ENCODE measurements at places on chromosomes 2 and 18.

- H3K4me3 ChIP-seq, result no peak overlapping the region
- no peaks in the 10 kb centered on the region for H3K27me3 ChIP-seq
- DNase-seq, result no peak
- no peak overlapping the region for H3K27ac ChIP-seq
- peaks cover 7% of the 10 kb centered on the region for H3K4me1 ChIP-seq
Observed at GRCh38 chr2:61426267-61426897, 44.5 kb downstream of the USP34 start.

GRCh38 chr2:37635504-37636380 lies 35.7 kb downstream of the CDC42EP3 start:
- H3K4me3 ChIP-seq, result no peak overlapping the region
- no peak for DNase-seq
- no peaks in the 10 kb centered on the region for H3K36me3 ChIP-seq
- H3K27me3 ChIP-seq, result no peaks in the 10 kb centered on the region
- H3K27ac ChIP-seq, result no peak overlapping the region

DNA sequence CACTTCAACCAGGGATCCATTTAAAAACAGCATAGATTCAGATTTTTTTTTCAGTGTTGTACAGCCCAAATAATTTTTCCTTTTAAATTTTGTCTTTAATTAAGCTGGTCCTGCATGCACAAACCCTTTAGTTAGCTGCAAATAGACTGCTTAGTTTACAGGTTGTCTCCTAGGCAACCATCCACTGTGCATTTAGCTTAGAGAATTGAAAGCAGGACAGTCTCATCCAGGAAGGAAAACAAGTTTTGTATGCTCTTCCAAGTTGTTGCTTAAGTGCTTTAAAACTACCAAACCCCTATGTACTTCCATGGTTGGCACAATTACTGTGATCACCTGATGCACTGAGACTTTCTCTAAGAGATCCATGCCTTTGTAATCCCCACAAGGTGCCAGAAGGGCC lies at the start of gene MAP3K19:
MAP3K19 (minus strand) TSS at position 148 of the 400 bp plus-strand sequence. CDS start 22,800 bp downstream, outside the sequence.
- H3K4me1 ChIP-seq, result no peaks in the 10 kb centered on the region
- DNase-seq, result peak; percentile 28
- no peaks in the 10 kb centered on the region for H3K36me3 ChIP-seq
- H3K4me3 ChIP-seq, result no peak within 1 kb of the TSS
- H3K27ac ChIP-seq, result no peak within 1 kb of the TSS

GRCh38 chr2:74212702-74213410 lies 14.4 kb downstream of the MTHFD2 start:
- no peak for DNase-seq
- no peaks in the 10 kb centered on the region for H3K36me3 ChIP-seq
- no peak overlapping the region for H3K27ac ChIP-seq
- H3K4me3 ChIP-seq, result no peak overlapping the region

DNA sequence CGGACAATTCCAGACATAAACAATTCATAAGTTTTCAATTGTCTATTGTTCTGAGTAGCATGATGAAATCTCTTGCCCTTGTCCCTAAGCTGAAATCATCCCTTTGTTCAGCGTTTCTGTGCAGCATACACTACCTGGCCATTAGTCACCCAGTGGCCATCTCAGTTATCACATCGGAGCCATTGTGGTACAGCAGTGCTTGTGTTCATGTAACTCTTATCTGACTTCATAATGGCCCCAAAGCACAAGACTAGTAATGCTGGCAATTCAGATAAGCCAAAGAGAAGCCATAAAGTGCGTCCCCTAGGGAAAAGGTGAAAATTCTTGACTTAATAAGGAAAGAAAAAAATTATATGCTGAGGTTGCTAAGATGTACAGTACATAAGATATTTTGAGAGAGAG lies 127.2 kb downstream of the FHOD3 start:
- DNase-seq, result no peak
- no peaks in the 10 kb centered on the region for H3K4me1 ChIP-seq
- no peak overlapping the region for H3K4me3 ChIP-seq
- no peaks in the 10 kb centered on the region for H3K36me3 ChIP-seq
- no peaks in the 10 kb centered on the region for H3K27me3 ChIP-seq

GRCh38 chr2:133496501-133497269 lies 71.6 kb downstream of the NCKAP5 start:
- no peaks in the 10 kb centered on the region for H3K4me1 ChIP-seq
- no peaks in the 10 kb centered on the region for H3K36me3 ChIP-seq
- no peak overlapping the region for H3K4me3 ChIP-seq
- no peaks in the 10 kb centered on the region for H3K27me3 ChIP-seq
- no peak overlapping the region for H3K27ac ChIP-seq

DNA sequence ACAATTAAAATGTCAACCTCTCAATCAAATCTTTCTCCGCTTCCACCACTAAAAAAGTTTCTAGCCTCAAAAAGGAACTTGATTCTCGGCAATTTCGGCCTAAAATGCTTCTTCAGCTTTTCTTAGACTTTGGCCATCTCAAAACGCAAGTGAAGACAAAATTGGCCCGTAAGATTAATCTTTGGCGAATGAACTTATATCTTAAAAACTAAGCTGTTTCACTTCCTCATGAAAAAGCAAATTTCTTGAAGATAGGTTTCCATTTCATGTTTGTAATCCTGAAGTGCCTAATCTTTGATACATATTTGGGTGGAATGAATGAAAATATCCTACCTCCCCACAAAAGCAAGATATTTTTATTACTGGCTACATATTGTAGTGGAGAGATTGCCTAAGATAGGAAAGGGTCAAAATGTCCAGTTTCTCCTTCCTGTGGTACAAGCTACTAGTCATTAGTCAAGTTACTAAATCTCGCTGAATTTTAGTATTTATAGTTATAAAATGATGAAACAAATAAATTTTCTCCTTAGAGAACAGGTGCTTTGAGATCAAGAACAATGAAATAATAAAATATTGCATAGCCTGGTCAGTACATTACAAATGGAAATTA lies 85.4 kb upstream of the ZEB2 start:
- DNase-seq, result no peak
- no peaks in the 10 kb centered on the region for H3K4me1 ChIP-seq
- H3K36me3 ChIP-seq, result no peaks in the 10 kb centered on the region
- H3K4me3 ChIP-seq, result no peak overlapping the region
- no peaks in the 10 kb centered on the region for H3K27me3 ChIP-seq

DNA sequence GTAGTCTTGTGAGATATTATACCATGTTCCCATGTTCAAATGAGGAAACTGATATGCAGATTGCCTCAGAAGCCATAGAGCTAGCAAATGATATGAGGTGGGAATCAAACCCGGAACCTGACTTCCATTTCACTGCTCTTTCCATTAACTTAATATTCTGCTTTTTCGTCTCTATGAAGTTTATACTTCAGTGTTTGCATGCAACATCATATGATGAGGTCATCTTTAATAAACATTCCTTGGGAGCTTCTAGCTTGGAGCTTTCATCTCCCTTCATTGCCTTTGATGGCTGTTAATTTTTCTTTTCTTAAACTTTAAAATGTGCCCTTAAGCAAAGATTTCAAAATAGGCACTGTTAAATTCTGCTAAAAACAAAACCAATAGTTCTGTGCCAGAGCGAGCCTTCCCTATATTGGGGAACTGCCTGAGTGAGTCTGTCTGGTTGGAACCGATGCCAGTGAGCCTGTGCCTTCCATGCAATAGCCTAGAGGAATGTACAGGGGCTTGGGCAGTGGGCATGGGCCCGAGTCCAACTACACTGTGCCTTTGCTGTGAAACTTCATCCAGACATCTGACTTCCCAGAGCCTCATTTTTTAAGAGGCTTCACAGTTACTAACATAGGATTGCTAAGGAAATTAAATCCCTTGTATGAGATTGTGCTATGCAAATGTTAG lies 91.1 kb upstream of the TMEM200C start:
- H3K27me3 ChIP-seq, result no peaks in the 10 kb centered on the region
- no peaks in the 10 kb centered on the region for H3K4me1 ChIP-seq
- H3K36me3 ChIP-seq, result no peaks in the 10 kb centered on the region
- H3K4me3 ChIP-seq, result no peak overlapping the region
- no peak for DNase-seq

DNA sequence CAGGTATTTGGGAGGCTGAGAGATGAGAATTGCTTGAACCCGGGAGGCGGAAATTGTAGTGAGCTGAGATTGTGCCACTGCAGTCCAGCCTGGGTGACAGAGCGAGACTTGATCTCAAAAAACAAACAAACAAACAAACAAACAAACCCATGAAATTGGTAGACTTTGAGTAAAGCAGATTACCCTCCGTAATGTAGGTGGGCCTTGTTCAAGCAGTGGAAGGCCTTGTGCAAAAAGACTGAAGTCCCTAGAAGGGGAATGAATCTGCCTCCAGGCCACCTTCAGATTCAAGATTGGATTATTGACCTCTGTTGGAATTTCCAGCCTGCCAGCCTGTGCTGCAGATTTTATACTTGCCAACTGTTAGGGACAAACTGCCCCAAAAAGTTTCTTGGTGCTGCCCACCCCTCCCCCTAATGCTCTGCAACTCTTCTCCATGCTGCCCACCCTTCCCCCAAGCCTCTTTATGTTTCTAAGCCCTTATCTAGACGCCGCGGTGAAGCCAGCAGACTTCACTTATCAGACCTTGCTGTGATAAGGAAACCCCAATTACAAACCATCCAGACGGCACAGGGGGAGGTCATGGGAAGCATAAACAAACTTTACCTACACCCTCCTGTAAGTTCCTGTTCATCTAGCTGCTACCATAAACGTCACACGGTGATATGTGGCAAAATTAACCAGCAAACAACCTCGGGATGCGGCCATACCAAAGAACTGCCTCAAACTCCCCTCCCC lies 17.0 kb downstream of the CYP27A1 start:
- no peak overlapping the region for H3K4me3 ChIP-seq
- no peaks in the 10 kb centered on the region for H3K4me1 ChIP-seq
- DNase-seq, result no peak
- H3K27me3 ChIP-seq, result no peaks in the 10 kb centered on the region
- no peaks in the 10 kb centered on the region for H3K36me3 ChIP-seq

- H3K27me3 ChIP-seq, result no peaks in the 10 kb centered on the region
- DNase-seq, result no peak
- H3K4me1 ChIP-seq, result no peaks in the 10 kb centered on the region
- H3K27ac ChIP-seq, result no peak overlapping the region
- no peaks in the 10 kb centered on the region for H3K36me3 ChIP-seq
Observed at GRCh38 chr18:71529703-71530303, 1014.3 kb downstream of the CBLN2 start.

Data from prostate gland (tissue), 2 donors.